CD4-positive, alpha-beta T cell treated with Interleukin-4 for 4 hours (primary cell): ENCODE measurements at places on chromosomes 1 and 21.
A peak's percentile ranks its signal among the peaks of the same experiment; 100 is the strongest.

DNA sequence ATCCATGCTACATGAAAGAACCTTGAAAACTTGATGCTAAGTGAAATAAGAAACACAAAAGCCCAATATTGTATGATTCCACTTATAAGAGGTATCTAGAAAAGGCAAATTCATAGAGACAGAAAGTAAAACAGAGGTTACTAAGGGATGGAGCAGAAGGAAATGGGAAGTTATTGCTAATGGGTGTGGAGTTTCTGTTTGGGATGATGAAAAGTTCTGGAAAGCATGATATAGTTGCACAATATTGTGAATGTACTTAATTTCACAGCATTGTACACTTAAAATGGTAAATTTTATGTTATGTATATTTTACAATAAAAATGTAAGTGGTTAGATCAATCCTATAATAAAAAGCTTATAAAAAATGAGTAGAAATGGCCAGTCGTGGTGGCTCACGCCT is 1.6 kb upstream of the NECAP2 start:
- DNase-seq, result no peak

GRCh38 chr1:42945164-42945563 is 13.5 kb downstream of the SLC2A1 start:
- DNase-seq, result peak; percentile 55

DNA sequence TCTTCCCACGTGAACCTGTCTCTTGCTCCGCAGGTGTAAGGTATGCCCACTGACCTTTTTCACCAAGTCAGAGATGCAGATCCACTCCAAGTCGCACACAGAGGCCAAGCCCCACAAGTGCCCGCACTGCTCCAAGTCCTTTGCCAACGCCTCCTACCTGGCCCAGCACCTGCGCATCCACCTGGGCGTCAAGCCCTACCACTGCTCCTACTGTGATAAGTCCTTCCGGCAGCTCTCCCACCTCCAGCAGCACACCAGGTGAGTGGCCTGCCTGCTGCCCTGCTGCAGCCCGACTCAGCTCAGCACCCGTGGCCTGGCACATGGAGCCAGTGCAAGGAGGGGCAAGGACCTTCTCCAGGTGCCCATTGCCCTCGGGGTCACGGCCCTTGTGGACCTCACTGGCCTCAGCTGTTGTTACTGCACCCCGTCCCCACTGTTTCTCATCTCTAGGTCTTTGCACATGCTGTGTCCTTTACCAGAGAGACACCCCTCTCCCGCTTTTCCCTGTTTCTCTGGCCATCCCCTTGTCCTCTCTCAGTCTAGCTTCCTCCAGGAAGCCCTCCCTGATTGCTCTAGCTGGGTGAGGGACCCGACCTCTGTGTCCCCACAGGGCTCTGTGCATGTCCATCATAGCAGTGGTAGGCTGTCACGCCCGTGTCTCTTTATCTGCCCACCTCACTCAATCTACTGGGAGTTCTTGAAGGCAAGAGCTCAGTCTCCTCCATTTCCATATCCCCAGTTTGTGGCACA is 25.4 kb downstream of the ZNF362 start:
- DNase-seq, result no peak

GRCh38 chr1:168086438-168086837 is 50.3 kb downstream of the GPR161 start:
- no peak for DNase-seq

DNA sequence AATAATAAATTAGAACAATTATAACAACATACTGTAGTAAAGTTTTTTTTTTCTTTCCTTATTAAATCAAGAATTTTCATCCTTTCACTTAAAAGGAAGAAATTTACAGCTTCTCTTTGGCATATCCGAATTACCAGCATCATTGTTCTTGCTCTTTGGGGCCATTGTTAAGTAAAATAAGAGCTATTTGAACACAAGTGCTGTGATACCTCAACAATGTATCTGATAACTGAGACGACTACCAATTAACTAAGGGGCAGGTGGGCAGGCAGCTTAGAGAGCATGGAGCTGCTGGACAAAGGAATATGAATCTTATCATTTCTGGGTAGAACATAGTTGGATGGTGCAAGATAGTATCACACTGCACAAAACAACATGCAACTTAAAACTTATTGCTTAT is 719.9 kb upstream of the TMPRSS15 start:
- no peak for DNase-seq

DNA sequence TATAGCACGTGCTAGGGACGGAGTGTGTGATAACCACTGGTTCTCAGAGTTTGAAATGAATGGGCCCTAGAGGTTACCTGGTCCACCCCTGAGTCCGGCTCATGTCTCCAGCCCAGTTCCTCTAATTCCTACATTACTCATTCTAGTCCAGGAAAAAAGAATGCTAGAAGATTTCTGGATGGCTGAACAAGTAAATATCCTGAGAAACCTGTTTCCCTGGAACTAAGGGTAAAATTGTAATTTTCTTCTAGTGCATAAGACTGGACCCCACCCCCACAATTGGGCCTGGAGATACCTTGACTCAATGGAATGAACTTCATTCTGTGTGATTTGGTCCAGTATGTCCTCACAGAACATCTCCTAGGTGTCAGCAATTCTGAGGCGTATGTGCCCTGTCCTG is 208.4 kb downstream of the TRABD2B start:
- DNase-seq, result no peak

DNA sequence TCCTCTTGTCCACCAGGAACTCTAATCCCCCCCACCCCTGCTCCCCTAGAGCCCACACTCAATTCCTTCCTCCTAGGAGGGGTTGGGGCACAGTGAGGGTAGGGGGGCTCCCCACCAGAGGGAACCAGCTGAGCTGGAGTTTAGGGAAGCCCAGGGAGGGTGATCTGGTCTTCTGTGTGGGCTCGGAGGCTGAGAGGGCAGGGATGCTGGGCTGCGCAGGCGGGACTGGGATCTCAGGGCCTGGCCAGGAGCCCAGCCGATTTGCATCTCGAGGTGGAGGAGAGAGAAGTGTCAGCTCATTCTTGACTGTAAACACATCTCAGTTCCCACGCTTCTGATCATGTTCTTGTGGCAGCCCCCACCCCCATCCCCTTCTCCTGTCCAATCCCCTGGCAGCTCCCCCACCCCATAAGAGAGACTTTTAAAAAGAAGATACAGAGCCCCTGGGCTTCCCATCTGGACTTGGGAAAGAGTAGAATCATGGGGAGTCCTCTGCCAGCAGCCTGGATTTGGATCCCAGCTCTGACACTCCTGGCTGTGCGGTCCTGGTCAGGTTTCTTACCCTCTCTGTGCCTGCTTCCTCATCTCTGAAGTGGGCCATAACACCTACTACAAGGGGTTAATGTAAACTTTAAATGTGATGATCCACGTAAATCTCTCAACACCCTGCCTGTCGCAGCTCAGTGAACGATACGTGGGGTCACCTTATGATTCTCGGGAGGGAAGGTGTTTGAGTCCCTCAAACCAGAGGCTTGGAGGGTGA is 6.6 kb downstream of the PEAR1 start:
- DNase-seq, result no peak

DNA sequence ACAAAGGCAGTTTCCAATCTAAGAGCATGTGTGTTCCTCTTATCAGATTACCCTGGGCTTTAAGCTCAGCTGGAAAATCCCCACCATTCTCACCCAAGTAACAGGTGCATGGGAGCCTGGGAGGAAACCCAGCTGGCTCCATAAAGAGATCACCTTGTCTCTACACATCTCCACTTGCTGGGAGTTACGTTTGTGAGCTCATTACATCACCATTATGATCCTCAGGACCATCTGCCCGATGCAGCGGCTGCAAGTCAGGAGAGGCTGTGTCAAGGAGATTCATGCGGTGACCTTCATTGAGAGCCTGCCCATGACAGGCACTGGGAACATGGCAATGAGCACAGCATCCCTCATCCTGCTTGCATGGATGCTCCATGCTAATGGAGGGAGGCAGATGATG is 618.0 kb downstream of the NPHP4 start:
- no peak for DNase-seq

- DNase-seq, result no peak
These were observed 490.8 kb upstream of the ADGRL4 start for GRCh38 chr1:79497193-79497773.

GRCh38 chr1:82441402-82441801 is 640.7 kb downstream of the ADGRL2 start:
- no peak for DNase-seq

- DNase-seq, result no peak
These were observed 137.4 kb upstream of the BARHL2 start for GRCh38 chr1:90854397-90854924.

DNA sequence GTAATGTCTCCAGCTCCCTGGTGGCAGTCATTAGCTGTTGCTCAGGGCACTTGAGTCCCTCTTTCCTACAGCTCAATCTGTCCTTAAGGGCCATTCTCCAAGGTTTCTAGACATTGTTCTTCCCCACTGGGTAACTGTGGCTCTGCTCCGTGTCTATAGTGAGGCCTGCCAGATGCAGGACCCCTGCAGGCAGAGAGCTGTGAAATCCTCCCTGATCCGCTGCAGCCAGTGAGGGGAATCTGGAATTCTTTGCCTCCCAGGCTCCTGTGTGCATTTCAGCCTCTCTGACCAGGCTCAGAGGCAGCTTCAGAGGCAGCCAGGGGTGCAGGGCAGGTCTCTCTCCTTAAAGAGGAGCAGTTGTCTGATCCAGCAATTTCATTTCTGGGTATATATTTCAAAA is 14.4 kb upstream of the IGSF21 start:
- no peak for DNase-seq

DNA sequence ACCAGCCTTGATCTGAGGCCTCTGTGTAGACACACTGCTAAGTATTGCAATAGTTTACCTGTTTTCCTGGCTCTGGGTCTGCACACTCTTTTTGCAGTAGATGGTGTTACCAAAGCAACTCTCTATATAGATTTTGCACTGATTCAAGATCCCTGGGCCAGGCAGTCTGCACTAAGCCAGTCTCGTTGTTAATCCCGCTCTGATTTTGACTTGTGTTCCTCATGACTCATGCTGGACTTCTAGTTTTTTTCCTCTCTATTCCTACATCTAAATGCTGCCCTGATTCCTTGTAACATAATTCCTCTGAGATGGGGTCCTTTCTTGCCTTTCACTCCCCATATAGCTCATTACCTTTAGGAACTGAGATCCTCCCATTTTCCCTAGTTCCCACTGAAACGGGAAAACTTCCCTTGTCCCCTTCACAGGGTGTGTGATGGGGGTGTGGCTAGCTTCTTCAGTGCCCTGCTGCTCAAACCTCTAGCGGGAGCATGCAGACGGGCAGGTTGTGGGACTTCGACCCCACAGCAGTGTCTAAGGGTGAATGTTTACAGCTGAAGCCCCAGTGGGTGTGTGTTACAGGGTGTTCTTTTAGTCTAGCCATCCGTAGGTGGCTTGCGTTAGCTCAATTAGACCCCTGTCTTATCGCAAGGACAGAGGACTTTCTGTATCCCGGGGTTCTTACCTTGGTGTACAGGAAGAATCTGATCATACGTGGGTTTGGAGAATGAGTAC is 106.5 kb upstream of the RAB3GAP2 start:
- no peak for DNase-seq

- DNase-seq, result no peak
These were observed 22.6 kb downstream of the PHACTR4 start for GRCh38 chr1:28392027-28392652.

GRCh38 chr1:23521588-23521987 is 9.4 kb downstream of the E2F2 start:
- no peak for DNase-seq

- peak; percentile 30 for DNase-seq
These were observed 119.7 kb downstream of the ZNF326 start for GRCh38 chr1:90114521-90115141.

DNA sequence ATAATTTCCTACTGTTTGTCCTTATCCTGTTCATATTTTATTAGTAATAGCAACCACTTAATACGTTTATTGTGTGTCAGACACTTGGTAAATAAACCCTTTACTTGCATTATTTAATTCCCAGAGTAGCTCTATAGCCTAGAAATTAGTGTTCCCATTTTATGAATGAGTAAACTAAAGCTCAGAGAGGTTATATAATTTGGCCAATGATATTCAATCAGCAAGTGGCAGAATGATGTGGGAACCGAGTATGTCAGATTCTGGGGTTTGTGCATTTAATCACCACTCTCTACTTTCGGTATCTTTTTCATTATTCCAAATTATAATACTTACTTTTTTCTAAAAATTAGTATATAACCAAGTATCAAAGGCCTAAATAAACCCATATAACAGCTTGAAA is 6.6 kb upstream of the ARPC5 start:
- DNase-seq, result no peak

GRCh38 chr1:108097018-108097417 is 103.1 kb downstream of the SLC25A24 start:
- DNase-seq, result no peak

DNA sequence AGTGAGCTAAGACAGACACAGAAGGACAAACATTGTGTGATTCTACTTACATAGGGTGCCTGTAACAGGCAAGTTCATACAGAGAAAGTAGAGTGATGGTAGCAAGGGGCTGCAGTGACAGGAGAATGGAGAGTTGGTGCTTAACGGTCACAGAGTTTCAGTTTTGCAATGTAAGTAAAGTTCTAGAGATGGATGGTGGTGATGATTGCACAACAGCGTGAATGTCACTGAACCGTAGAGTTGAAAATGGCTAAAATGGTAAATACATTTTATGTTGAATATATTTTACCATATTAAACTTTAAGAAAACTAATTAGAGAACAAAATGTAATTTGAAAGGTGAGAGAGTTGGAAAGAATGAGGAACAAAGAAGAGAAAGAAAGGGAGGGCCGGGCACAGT is 8.7 kb downstream of the CFAP107 start:
- DNase-seq, result no peak

GRCh38 chr1:91730801-91731732 is 154.9 kb downstream of the TGFBR3 start:
- DNase-seq, result peak; percentile 27

DNA sequence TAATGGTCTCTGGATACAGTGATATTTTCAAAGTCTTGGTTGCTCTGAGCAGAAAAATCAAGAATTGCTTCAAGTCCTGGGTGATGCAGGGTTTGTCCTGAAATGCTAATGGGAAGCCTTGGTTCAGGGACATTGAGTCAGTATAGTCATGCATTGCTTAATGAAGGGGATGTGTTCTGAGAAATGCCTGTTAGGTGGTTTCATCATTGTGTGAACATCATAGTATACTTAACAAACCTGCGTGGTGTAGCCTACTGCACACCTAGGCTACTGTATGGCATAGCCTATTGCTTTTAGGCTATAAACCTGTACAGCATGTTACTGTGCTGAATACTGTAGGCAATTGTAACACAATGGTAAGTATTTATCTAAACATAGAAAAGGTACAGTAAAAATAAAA is 36.4 kb downstream of the TBCE start:
- DNase-seq, result no peak

GRCh38 chr1:221522529-221522940 is 219.4 kb downstream of the DUSP10 start:
- DNase-seq, result no peak

GRCh38 chr1:191886977-191887376 is 271.3 kb upstream of the RGS18 start:
- no peak for DNase-seq

DNA sequence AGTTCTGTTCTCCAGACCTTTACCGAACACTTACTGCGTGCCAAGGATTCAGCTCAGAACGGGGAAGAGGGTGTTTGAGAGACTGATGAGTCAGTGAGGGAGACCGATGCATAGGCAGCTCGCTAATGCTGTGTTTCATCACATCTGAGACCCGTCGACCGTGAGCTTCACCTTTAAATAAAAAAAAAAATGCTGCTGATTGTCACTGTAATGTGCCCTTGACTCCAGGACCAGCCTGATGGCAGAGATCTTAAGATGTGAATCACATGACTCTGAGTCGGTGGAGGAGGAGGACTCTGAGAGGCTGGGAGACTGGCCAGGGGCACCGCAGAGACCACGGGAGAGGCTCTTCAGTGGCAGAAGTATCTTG is 28.8 kb downstream of the SPSB1 start:
- DNase-seq, result no peak
